Activated effector memory CD4-positive, alpha-beta T cell treated with anti-CD3 and anti-CD28 coated beads, Interleukin-2, amount 50 U/mL, for 16 hours (primary cell): ENCODE measurements at places on chromosomes 1 and 21.

DNA sequence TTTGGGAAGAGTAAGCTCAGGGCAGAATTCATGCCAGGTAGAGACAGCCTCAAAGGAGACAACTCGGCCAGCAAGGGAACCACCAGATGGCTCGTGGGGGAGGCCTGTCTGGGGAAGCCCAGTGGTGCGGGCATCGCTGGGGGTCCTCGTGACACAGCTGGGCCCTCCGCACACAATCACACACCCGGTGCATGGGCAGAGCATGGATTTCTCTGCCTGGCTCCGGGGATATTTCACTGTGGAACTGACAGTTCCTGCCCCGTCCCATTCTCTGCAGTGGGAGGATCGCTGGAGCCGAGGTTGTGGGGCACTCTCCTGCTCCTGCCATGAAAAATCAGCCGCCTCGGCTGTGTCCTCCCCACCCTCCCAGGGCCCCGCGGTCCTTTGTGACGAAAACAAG is 108.0 kb downstream of the CRYAA start:
- no peak for DNase-seq

DNA sequence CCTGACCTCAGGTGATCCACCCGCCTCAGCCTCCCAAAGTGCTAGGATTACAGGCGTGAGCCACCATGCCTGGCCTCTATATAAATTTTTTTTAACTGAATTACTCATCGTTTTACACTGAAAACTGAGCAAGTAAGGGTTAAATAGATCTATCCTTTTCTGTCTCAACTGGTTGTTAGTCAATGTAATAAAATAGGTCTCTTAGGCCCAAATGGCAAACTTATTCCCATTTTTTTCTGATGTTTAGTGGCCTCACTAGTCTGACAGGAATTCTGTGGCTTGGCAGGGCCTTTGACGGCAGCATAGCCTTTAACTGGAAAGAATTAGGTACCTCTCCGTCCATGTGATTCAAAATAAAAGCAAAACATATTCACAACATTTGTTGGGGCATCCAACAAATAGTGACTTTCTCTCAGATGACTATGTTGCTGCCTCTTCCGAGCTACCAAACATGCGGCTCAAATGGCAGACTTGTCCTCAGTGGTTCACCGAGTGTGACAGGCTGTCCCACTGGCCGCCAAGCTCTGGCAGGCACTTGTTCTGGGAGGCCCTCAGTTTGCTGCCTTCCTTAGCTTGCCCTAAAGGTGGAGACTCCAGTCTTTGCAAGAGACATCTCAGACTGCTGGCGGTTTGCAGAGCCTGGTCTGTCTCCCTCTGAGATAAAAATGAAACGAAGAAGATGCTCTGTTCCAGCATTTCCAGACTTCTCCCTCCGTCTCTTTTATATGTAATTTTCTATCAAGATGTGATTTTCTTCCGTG is 17.4 kb downstream of the ATP1A4 start:
- DNase-seq = no peak

GRCh38 chr1:247281001-247281574 is 25.2 kb downstream of the VN1R5 start:
- no peak for DNase-seq

- DNase-seq = no peak
Measured at GRCh38 chr1:20410503-20410902, 75.5 kb downstream of the CAMK2N1 start.

DNA sequence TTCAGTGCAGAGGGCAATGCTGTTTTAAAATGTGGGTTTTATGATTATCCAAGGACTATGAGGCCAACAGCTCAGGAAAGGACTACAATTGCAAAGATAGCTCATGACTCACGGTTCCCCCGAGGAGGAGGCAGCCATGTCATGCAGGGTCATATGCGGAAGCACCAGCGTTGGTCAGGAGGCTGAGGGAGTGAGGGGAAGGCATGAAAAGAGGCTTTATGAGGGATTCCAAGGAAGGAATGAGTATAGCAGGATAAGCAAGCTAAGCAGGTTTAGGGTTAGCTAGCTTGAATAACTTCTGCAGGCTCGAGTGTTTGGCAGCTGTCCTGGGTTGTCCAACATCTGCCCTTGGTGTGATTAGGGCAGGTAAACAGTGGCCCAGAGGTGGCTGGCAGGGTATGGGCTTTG is 495.1 kb downstream of the SETD4 start:
- DNase-seq = no peak

DNA sequence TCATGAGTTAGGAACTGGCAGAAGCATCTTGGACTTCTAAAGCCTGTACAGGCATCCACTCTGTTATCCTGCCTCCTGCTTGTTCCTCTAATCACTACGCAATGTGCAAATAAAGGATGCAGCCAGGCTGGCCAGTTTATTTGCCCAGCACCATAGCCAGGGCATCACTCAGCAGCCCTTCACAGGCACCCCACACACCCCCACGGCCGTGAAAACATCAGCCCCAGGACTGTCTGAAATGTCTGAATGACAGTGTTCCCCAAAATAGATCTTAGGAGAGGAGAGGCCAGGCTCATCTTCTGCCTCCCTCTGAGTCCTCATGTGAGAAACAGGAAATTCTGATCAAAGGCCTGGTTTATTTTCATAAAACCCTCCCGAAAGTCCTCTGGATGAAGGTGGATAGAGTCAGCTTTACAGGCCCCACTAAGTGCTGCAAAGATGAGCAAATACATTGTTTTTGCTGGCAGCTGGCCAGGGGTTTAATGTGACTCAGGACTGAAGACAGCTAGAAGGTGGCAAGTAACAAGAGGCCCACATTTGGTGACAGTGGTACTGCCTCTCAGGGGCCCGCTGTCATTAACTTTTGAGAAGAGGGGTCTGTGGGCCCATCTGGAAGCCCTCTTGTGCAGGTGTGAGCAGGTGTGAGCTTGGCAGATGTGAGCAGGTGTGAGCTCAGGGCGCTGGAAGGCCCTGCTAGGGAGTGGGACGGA is 32.9 kb downstream of the GRHL3 start:
- DNase-seq = peak; percentile 69

- no peak for DNase-seq
Measured at GRCh38 chr21:36773117-36773516, 74.2 kb downstream of the SIM2 start.

DNA sequence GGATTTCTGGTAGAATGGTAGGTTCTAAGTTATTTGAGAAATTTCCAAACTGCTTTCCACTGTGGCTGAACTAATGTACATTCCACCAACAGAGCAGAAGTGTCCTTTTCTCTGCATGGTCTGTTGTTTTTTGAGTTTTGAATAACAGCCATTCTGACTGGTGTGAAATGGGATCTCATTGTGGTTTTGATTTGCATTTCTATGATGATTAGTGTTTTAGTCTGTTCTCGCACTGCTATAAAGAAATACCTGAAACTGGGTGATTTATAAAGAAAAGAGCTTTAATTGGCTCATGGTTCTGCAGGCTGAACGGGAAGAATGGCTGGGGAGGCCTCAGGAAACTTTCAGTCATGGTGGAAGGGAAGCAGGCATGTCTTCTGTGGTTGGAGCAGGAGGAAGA is 80.3 kb downstream of the SDCCAG8 start:
- no peak for DNase-seq

DNA sequence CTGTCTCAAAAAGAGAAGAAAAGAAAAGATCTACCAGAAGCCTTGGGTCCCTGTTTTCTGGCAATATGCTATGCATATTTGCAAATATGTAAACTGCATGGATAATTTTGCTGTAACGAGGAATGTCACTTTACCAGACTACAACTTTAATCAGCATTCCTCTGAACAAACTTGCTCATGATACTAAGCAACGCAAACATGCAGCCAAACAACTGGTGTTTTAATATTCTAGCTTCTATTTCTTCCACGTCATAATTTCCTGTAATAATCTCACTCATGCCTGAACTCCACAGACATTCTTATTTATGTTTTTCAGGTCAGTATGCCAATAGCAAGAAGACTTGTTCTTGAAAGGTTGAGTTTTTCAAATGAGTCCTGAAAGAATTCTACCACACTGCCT is 114.1 kb downstream of the SIM2 start:
- no peak for DNase-seq

- DNase-seq = no peak
Measured at GRCh38 chr21:41374867-41375533, 13.2 kb downstream of the MX2 start.

DNA sequence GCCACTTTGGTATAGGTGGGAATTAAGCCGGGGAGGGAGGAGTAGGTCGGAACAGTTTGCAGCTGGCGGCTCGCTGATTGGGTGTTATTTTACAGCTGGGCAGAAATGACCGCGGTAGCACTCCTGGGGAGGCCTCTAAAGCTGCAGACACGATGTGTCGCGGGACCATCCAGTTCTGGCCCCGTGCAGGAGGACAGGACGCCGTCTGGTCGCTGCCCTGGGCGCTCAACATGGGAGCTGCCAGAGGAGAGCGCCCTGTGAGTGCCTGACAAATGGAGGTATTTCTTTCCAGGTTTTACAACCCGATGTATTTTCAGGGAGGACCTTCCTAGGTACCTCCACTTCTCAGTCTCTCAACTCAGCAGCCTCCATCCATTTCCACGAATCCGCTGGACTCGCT is 46.2 kb downstream of the CDC7 start:
- DNase-seq = no peak

DNA sequence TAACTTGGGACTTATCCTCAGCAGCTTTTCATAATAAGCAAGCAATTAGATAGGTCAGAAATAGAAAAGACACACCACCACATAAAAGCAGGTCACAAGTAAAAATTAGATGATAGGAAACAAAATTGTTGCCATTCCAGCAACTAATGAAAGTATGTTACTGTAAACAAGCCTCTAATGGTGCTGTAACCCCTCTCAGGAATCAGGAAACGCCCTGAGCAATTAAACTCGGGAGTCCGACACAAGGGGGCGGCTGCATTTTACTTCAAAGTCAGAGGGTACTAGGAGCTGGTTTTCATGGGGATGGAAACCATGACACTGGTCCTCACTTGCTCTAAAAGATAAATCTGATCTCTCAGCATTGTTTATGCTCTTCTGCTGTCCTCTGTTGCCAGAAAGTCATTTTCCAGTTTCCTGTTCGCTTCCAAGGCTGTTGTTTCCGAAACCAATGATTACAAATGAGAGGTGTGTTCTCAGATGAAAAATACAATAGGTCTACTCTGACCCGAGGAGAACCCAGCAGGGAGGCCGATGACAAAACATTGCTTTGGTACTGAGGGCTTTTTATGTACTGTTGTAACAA is 93.4 kb downstream of the TGFBR3 start:
- no peak for DNase-seq

GRCh38 chr1:67700692-67701410 is 15.8 kb downstream of the GADD45A start:
- no peak for DNase-seq

DNA sequence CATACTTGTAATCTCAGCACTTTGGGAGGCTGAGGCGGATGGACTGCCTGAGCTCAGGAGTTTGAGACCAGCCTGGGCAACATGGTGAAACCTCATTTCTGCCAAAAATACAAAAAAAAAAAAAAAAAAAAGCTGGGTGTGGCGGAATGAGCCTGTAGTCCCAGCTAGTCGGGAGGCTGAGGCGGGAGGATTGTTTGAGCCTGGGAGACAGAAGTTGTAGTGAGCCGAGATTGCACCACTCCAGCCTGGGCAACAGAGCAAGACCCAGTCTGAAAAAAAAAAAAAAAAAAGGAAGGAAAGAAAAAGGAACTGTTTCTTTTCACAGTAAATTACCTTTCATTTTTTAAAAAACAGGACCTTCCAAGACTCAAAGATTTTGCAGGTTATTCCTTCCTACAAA is 29.5 kb downstream of the LIN9 start:
- no peak for DNase-seq

- no peak for DNase-seq
Measured at GRCh38 chr1:56360021-56360420, 219.3 kb downstream of the PLPP3 start.

DNA sequence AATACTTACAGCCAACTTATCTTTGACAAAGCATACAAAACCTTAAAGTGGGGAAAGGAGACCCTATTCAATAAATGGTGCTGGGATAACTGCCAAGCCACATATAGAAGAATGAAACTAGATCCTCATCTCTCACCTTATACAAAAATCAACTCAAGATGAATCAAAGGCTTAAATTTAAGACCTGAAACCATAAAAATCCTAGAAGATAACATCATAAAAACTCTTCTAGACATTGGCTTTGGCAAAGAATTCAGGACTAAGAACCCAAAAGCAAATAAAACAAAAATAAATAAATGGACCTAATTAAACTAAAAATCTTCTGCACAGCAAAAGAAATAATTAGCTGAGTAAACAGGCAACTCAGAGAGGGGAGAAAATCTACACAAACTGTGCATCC is 335.6 kb upstream of the PBX1 start:
- no peak for DNase-seq
